Activated T-cell treated with anti-CD3 and anti-CD28 coated beads, Interleukin-2, amount 50 U/mL, for 1 hour (primary cell): ENCODE measurements at places on chromosomes 2 and 18.

- no peak for DNase-seq
Measured at GRCh38 chr18:62953663-62954062, 238.3 kb downstream of the PHLPP1 start.

DNA sequence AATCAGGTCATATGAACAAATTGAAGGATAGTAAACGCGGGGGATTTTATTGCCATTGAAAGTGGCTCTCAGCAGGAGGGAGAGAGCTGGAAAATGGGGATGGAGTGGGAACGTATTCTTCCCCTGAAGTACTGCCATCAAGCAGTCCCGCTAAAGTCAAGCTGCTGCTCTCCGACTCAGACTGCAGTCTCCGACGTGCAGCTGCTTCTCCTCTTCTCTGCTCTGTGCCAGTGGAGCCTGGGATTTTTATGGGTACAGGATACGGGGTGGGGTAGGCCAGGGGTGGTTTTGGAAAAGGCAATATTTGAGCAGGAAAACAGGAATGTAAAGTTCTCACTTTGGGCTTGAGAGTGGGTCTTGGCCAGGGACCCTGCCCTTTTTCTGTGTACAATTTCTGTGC lies 33.0 kb downstream of the KCTD18 start:
- no peak for DNase-seq

DNA sequence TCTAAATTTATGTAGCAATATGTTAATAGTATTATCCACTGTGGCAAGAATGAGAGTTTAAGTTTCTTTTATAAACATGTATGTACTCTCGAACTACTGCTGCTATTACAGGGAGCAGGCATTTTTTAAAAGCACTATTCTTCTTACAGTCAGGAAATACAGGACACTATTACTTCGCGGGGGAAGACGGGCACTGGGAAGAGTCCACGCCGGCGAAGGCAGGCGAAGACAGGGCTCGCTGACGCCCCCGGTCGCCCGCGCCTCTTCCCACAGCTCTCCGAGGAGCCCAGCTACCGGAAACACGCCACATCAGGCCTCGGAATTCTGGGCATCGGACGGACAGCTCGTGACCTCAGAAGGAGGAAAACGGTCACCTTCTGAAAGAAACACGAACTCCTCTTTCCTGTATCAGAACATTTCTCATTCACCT lies 90.2 kb downstream of the FAM161A start:
- no peak for DNase-seq

DNA sequence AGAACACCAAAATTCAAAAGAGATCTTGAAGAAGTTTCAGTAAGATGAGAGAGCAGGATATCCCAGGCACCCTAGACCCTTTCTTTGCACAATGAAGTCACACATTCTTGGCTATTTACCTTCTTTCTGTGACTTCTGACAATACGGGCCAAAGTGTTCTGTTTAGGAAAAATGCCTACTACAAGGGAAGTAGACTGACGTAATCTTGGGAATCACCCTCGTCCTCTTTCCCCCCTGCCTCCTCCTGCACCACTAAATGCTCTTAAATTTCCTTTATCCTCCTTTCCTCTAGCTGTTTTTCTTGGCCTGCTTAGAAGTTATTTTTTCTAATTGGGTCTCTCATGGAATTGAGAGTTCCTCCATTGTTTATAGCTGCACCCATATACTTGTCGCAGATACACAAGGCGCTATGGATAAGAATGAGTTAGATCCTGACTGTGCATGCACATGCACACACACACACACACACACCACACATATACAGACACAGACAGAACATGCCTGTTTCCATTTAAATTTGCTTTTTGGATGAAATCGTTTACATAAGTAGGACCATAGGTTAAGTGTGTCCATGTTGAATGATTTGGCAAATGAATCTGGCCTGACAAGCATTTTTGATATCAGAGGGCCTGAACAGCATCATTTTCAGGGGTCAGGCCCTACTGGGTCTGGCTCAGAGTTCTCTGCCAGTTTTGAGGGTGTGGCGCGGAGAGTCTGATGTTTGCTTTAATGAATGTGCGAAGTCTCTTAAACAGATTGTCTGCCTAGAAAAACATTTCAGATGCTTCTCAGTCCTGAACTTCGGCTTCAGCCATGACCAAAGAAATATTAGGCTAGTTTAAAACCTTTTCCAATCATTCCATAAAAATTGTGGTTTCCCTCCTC lies 131.9 kb upstream of the NT5C1B start:
- DNase-seq: no peak

GRCh38 chr2:46123013-46123412 lies 174.2 kb upstream of the EPAS1 start:
- DNase-seq: no peak
